ENCODE measurements at places on chromosomes 5 and 9.

- no peak for DNase-seq
These were observed 114.0 kb downstream of the CTNND2 start for GRCh38 chr5:11790201-11790600.

DNA sequence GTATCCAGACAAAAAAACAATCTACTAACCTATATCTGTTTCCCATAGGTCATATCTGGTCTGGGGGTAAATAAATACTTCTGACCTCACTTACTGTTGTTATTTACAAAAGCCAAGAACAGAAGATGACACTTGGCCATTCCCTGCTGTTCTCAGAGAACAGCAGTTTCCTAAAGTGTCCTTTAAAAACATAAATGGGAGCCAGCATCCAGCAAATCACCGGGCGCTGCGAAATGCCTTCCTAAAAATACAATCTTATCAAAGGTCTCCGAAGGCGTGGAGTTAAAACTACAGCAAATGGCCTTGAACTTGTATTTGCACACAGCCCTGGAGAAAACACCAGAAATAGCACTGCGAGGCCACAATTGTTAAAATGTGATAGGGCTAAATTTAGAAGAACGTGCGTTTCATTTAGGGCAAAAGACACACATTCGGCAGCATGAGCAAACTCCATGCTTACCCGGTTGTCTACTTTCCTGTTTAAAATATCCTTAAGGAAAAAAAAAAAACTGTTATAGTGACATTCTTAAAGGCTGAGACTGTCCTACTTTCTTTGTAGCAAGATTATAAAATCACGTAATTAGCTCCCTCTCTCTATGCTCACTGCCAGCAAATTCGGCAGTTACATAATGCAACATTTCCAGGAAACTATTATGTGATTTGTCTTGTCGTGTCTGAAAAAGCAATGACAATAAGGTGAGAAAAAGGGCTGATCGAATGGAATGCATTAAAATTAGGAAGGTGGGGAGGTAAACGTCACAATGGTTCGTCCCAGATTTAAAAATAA is 1.5 kb downstream of the NFIL3 start:
- no peak for DNase-seq

DNA sequence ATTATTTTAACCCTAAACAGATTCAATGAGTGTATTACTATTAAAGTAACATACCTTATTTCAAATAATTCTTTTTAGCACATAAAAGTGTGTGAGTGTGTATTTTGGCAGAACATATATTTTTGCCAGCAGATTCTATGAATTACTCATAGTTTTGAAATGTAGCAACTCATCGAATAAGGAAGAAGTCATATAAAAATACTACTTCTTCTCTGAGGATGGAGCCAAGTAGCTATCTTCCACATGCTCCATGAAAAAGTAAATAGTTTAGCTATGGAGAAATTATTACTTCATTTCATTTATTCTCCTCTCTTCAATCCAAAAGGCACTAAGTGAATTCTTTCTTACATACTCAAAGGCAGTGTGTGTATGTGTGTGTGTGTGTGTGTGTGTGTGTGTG is 1090.4 kb upstream of the CDH6 start:
- DNase-seq, result no peak

DNA sequence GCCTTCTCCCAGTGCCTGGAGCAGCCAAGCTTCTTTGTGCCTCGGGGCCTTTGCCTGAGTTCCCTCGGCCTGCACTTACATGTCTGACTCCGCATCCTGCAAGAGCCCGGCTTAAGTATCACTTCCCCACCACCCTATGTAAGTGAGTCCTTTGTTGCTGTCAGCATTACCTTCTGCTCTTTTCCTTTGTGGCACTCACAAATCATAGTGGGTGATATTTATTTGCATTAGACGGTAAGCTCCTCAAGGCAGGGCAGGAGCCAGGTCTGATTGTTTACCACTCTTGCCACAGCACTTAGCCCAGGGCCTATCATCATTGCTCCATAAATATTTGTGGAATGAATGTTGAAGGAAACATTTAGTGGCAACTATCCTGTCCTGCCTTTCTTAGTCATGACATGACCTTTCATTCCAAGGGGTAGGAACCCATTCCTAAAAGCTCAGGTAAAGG is 4.8 kb downstream of the GM2A start:
- DNase-seq, result no peak

DNA sequence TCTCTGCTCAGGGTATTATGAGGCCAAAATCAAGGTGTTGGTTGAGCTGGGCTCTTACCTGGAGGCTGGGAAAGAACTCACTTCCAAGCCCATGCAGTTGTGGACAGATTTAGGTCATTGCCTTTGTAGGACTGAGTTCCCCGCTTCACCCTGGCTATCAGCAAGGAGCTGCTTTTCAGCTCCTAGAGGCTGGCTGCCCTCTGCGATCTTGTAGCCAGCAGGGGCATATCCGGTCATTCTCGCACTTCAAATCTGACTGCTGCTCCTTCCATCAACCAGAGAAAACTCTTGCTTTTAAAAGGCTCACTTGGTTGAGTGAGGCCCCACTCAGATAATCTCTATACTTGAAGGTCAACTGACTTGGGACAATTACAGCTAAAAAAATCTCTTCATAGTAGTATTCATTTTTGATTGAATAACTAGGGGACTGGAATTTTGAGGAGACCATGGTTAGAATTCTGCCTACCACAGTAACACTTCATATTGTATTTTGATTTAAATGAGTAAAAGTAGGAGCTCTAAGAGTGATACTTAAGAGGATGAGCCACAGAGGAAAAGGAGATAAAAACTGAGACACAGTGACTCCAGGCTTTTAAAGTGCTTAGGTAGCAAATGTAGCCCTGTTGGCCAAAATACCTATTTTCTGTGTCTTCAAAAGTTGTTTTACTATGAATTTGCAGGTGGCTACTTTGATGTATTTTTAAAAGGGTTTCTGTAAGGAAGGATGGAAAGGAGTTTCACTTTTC is 137.4 kb downstream of the CD180 start:
- DNase-seq, result no peak

- DNase-seq, result no peak
These were observed 533.4 kb downstream of the PDE4D start for GRCh38 chr5:59360130-59360555.

Data from activated CD4-positive, alpha-beta T cell treated with anti-CD3 and anti-CD28 coated beads, Interleukin-2, Interleukin-4, amounts not matched to agents 100 ng/mL and 50 ng/mL, durations not matched to agents 16 hours and 8 hours (primary cell).